ENCODE measurements at places on chromosomes 13 and 19. TPM values are rescaled to one million over a fixed set of nuclear protein-coding genes. Genes with fewer than 3 reads are reported as not detected.

KLK4 gene
- 0.29 TPM for total RNA-seq

DNA sequence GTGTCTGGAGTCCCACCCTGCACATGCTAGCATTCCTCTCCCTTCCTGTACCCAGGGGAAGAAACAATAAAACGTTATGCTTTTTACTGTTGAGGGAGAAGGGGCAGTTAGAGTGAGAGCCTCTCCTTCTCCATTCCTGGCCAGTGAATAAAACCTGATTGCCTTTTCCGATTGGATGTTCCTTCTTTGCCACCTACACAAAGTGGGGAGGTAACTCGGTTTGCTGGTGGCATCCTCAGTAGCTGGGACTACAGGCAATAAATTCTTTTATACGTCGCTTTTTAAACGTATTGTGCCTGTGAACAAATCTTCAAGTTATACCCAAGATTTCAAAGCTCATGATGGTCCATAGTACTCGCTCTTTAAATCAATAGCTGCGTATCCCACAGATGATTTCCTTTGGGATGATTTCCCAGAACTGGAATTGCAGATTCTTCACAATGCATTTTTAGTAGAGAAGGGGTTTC lies 660 bp upstream of the MVB12A start:
- peak; percentile 57 for DNase-seq

DNA sequence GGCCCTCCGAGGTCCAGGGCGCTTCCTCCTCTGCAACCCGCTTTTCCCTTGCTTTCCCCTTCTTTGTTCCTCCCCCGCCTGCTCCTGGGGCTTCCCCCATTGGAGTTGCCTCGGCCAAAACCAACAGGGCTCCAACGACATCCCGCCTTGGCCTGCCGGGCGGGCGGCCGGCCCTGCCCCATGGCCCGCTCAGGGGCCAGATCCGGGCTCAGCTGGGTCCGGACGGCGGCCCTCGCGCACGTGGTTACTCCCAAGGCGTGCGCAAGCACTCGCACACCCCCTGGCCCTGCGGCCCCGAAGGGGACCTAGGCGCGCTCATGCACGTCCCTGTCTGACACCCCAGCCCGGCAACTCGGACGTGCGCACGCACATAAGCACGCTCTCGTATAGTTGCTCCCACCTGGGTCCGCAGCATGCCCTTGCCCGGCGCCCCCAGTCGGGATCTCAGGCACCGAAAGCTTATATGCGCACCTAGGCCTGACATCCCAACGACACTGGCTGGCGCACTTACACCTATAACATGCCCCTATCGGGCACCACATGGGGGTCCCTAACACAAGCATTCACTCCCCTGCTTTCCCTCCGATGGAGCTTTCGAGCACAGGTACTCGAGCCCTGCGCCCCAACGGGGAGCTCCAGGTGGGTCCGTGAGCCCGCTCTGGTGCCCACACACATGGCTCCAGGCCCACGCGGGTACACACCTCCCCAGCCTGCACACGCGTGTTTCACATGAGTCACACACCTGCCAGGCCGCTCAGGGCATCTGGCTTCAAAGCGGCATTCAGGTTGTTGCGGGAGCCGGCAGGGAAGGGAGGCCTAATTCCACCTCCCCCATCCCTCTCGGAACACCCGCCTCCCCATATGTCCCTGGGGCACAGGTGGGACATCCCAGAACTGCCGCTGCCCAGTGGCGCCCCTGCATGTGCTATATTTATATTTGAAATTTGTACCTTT lies 15.0 kb downstream of the NFIX start:
- peak; percentile 98 for DNase-seq

- DNase-seq: peak; percentile 67
Measured at GRCh38 chr19:54477650-54478049, 4.6 kb upstream of the CDC42EP5 start.

GRCh38 chr13:60976367-60976766 lies 439.3 kb downstream of the PCDH20 start:
- no peak for DNase-seq

- no peak for DNase-seq
Measured at GRCh38 chr13:18212873-18213272, 968.8 kb downstream of the TUBA3C start.

- DNase-seq: peak; percentile 89
Measured at GRCh38 chr13:49220036-49220855, at the start of gene MLNR. Gene MLNR (plus strand): TSS chr13:49220338. CDS start chr13:49220338, 0 bp downstream.

All from osteoblast (primary cell).